ENCODE measurements at places on chromosomes 1 and 21. TPM values are rescaled to one million over a fixed set of nuclear protein-coding genes. Genes with fewer than 3 reads are reported as not detected.

Gene MTR
- 34.5 TPM for total RNA-seq

Gene NCDN
- 38.2 TPM for total RNA-seq

Gene ETNK2
- total RNA-seq = 18.3 TPM

Gene PRELP
- total RNA-seq = 0.18 TPM

Gene TFAP2E
- 1.5 TPM for total RNA-seq

Gene CLCA1
- total RNA-seq = 0.11 TPM

Gene SPATA45
- total RNA-seq = 0.73 TPM

Gene PGBD5
- 16.7 TPM for total RNA-seq

Gene OVAAL
- not detected for total RNA-seq

Gene KCNA2
- 0.87 TPM for total RNA-seq

Gene SEMA4A
- 8.7 TPM for total RNA-seq

Gene SHC1
- 180 TPM for total RNA-seq

Gene BTF3L4
- total RNA-seq = 89.4 TPM

Gene COL24A1
- total RNA-seq = 1.0 TPM

Gene DISC1
- 6.6 TPM for total RNA-seq

Gene LINGO4
- not detected for total RNA-seq

Gene STRIP1
- total RNA-seq = 42.8 TPM

Gene USH2A
- 0.37 TPM for total RNA-seq

Gene PPIAL4G
- not detected for total RNA-seq

Gene ZSWIM5
- 2.2 TPM for total RNA-seq

Gene DRAXIN
- total RNA-seq = 13.4 TPM

Gene KCNJ15
- 0.14 TPM for total RNA-seq

Gene TLR5
- total RNA-seq = 0.73 TPM

Gene ROR1
- 54.6 TPM for total RNA-seq

Gene TEDDM1
- not detected for total RNA-seq

Gene CR1L
- total RNA-seq = 12.5 TPM

Gene FBXO44
- 45.6 TPM for total RNA-seq

Gene NUDT17
- total RNA-seq = 3.3 TPM

Gene ARMH1
- total RNA-seq = 0.78 TPM

Gene ACBD3
- total RNA-seq = 31.1 TPM

Gene IPO9
- 98.6 TPM for total RNA-seq

Gene ATP1A2
- total RNA-seq = 25.6 TPM

Gene PIGV
- 15.0 TPM for total RNA-seq

Gene GLMN
- total RNA-seq = 20.4 TPM

Gene THEM5
- not detected for total RNA-seq

Measured in WTC11 (cell line).